DMS79 treated with DMSO at 0.1 percent for 48 hours (cell line): ENCODE measurements at places on chromosomes 16 and 17.

- no peak for DNase-seq
Observed at GRCh38 chr16:78221892-78222291, 122.4 kb downstream of the WWOX start.

GRCh38 chr17:1491443-1492248 is 840 bp downstream of the MYO1C start:
- no peak for DNase-seq

DNA sequence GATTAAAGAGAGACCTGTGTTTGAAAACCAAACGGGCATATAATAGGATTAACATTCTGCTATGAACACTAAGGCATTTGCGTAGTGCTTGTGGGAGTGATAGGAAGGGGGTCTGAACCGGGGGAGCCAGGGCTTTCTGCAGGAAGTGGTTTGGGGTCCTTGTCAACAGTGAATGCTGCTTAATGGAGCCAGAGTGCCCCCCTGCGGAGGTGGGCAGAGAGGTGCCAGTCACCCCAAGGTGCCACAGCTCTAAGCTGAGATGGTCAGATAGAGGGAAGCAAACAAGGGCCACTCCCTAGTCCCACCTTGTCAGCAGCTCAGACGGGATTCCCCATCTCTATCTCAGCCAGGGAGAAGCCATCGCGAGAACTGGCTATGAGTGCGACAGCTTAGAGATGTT is 17.7 kb downstream of the NAA60 start:
- DNase-seq: no peak

DNA sequence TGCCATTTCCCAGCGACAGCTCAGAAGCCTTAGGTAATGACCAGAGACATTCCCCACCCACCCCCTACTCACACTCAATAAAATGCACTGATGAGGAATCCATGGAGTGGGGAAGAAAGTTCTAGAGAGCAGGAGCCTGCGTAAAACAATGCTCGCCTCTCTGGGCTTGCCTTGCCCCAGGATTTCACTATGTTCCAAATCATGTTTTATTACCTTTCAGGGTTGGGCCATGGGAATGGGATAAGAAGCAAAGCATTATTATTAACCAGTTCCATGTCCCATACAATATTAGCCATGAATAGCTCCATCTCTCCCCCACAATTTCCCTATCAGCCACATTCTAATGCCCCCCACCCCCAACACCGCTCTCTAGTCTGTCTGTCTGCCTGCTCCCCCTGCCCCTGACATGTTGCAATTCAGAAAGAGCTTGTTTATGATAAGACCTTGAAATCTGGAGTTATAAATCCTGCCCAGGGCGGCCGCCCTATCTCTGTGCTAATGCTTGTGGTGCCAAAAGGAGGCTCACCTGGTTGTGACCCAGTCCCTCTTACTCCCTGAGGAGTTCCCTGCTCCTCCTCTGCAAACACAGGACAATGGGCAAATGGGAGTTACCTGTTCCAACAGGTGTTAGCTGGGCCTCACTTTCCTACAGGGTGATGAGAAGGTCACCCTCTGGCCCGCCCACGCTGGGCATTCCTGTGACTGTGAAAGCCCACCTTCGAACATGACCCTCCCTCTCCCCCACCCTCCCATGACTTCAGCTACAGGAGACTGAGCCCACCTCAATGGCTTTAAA is 28.0 kb upstream of the DDX52 start:
- DNase-seq: no peak

- DNase-seq: no peak
Observed at GRCh38 chr17:74928786-74929185, 4.7 kb downstream of the OTOP2 start.

- peak; percentile 71 for DNase-seq
Observed at GRCh38 chr16:6510261-6510660, 822.4 kb upstream of the RBFOX1 start.

- DNase-seq: peak; percentile 85
Observed at GRCh38 chr17:38703742-38704605, 1.1 kb upstream of the MLLT6 start.

GRCh38 chr16:30358577-30358936 is 3.4 kb upstream of the CD2BP2 start:
- no peak for DNase-seq

GRCh38 chr17:77493901-77494663 is 353.3 kb downstream of the SEC14L1 start:
- DNase-seq: no peak

DNA sequence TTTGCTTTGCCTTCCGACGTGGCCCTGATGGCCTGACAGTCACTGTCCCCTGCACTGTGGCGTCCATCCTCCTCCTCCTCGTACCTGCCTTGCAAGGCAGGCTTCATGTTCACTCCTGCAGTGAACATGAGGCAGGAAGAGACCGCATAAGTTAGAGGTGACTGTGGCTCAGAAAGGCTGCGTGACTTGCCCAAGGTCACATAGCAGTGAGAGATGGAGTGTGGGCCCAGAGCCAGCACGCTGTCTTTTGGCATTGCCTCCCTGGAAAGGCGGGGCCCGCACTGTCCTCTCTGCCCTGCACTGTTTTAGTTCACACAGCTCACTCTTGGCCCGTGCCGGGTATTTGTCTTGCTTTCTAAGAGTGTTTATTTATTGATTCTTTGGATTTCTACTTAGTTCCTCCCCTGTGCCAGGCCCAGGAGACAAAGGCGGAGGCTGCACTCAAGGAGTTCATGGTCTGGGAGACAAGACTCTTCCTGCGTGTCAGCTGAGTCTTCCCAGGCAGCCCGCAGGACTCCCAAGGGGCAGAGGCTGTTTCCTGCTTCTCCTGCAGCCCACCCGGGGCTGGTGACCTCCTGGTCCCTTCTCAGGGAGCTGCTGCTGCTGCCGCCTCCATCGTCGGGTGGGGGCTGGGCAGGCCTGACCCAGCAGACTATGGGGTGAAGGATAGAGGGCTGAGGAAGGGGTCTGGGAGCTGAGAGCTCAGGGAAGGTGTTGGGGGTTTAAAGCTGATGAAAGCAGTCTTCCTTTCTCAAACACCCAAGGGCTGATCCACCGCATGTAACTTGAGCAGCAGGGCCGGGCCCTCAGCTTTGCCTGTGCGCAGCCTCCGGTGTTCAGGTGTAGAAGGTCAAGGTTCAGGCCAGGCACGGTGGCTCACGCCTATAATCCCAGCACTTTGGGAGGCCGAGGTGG is 12.7 kb downstream of the CYGB start:
- no peak for DNase-seq

- DNase-seq: peak; percentile 0
Observed at GRCh38 chr16:87160234-87160636, 157.0 kb downstream of the C16orf95 start.

GRCh38 chr17:32958418-32958817 is 30.5 kb downstream of the TMEM98 start:
- DNase-seq: peak; percentile 44

DNA sequence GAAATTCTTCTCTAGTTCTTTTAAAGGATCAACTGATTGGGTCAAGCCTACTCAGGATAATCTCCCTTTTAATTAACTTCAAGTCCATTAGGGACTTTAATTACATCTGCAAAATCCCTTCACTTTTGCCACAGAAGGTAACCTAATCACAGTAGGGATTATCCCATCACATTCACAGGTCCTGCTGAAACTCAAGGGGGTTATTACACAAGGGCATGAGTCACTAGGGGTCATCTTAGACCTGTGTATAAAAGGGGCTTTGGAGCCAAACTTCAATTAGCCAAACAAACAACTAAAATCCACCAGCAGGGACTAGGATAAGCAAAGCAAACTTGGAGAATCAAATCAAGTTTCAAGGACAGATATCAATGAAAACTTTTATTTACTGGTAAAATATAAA is 19.4 kb downstream of the CIAPIN1 start:
- DNase-seq: no peak

GRCh38 chr17:27586203-27586721 is 44.7 kb upstream of the LGALS9 start:
- DNase-seq: no peak

GRCh38 chr16:87963400-87963799 is 12.2 kb downstream of the BANP start:
- no peak for DNase-seq

DNA sequence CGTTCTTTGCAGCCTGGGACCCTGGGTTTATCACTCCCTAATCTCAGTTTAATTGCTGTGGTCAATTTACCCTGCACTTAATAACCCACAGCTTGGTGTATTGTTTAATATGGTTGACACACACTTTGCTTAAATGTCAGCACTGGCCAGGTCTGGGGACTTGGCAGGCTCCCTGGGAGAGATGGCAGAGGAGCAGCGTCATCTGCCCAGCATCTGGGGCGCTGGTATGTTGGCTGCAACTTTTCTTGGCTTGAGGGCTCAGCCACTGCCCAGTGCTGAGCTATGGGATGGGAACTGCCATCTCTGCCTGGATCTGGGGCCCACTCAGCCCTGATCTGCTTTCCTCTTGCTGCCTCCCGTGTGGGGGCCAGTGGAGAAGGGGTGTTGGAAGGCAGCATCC is 115.7 kb upstream of the IRX3 start:
- DNase-seq: no peak

DNA sequence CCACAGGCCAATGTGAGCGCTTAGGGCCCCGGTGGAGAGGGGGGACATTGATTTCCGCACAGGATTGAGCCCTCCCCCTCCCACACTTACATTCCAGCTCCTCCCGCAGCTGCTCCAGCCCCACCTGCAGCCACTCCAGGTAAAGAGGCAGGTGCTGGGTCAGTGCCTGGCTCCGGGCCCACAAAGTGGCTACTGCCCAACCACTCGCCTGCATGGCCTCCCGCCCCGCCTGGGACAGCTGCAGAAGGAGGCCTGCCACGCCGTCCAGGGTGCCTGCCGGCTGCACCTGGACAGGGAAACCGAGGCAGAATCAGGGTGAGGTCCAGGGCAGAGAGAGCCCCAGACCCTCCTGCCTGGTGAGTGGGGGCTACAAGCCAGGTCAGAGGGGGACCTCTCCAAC is 46.3 kb downstream of the RMI2 start:
- DNase-seq: peak; percentile 79

DNA sequence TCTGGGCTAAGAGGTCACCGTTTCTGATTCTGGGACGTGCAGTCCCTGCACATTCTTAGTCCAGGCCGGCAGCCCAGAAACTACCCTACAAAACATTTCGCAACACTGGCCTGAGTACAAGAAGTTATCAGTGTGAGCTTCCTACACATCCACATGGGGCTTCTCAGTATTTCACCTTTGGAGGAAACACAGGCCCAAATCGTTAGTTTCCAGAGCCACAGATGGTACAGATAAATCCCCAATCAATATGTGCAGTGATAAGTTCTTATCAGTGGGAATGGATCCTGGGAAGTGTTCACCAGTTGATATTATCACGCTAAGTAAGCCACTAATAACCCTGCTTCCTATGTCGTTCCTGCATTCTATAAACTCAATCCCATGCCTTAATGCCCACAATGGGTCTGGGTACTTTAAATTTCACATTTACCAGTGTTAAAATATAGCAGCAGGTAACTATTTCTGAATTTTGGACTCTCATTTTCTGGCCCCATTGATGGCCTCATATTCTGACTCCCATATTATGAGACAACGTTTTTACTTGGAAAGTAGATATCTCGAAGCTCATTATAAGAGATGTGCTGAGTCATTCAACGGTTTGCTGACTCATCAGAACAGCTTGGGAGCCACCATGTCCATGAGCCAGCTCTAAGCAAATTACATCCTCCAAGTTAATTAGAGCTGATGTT is 370.2 kb upstream of the MAF start:
- DNase-seq: no peak

DNA sequence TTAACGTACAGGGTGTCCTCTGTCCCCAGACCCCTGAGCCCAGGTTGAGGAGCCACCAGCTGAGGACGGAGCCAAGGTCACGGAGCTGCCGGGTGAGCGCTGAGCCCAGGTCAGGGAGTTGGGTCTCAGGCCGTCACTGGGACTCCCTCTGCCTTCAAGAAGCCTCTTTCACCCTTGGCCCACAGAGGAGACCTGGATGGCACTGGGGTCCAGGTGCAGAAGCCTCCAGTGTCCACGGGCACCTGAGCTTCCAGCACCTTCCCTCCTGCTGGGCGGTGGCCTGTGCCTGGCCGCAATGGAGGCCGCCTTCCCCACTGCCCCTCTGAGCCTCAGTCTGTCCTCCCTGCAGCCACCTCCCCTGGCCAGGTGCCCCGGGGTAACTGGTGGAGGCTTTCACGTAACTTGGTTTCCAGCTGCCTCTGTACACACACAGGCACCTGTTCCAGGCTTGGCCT is 31.6 kb upstream of the CDH15 start:
- no peak for DNase-seq

DNA sequence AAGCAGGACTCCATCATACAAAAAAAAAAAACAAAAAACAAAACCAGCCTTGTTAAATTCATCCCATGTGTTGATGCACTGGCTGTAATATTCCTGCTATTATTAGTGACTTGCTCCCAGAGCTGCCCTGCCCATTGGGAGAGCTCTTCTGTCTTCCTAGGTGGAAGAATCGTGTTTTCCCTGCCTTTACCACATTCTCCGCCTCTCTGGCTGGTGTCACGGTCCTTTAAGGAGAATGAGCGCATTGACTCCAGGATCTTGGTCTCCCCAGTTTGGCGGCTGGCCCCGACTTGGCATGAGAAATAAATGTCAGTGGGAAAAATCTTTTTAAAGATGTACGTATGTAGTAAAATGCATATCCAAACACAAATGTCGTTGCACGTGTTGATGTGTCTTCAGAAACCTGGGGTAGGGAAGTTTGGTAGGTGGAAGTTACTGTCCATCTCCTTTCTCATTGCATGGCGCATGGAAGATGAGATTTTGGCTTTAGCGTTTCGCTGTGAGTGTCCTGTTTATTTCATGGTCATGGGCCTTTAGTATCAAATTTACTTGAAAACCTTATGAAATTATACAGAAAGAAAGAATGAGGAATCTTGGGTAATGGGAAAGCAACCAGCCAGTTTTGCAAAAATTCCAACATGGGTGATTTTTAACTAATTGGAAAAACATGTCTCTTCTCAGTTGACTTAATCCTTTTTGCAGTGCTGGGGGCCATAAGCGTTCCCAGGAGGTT is 15.5 kb downstream of the RMI2 start:
- no peak for DNase-seq

DNA sequence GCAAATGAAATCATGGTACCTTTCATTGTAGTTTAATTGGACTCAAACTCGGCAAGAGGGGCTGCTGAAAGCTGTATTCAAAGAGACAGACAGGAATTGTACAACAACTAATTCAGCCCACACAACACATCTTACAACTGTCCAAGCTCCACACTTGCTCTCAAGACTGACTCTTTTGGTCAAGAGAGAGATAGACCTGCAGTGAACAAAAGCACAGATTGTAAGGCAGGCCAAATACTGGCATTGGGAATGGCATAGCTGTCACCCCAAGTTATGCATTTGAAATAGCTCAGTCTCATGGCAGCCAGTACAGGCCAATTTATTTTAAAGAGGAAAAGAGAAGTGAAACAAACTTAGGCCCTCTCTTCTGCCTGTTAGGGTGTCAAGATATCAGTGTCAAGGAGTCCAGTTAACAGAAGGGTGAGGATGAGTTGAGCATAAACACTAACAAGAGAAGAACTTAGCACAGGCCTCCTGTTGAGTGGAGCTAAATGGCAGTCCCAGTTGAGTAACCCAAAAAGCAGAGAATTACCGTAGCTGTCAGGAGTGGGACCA is 215.7 kb downstream of the IRX3 start:
- DNase-seq: no peak

GRCh38 chr16:57840833-57841232 is 38.5 kb upstream of the KIFC3 start:
- DNase-seq: no peak
